Frontal cortex (tissue), 4 donors: ENCODE measurements at places on chromosomes 1 and 21.

DNA sequence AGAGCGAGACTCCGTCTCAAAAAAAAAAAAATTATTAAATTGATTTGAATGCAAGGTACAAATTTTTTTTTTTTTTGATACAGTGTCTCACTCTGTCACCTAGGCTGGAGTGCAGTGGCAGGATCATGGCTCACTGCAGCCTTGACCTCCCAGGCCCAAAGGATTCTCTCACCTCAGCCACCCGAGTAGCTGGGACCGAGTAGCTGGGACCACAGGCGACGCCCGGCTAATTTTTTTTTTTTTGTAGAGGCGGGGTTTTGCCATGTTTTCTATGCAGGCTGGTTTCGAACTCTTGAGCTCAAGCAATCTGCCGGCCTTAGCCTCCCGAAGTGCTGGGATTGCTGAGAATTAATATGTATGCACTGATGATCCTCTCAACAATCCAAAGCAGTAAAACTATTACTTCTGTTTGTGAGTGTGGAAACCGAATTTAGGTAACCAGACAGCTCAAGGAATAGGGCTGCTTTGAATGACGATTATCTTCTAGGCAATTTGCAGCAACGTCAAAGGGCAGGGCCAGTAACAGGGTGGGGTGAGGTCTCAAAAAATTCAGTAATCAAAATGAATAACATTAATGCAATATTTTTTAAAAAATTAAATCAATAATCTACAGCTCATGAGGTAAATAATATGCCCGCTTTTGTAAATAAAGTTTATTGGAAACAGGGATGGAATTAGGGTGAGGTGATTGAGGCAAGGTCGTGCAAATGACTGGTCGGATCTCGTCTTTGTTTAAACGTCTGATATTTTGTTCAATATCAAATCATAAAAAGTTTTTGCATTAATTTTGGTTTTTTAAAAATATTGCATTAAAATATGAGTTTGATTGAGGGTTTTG is 1.2 kb downstream of the CLSPN start:
- no peak for DNase-seq

DNA sequence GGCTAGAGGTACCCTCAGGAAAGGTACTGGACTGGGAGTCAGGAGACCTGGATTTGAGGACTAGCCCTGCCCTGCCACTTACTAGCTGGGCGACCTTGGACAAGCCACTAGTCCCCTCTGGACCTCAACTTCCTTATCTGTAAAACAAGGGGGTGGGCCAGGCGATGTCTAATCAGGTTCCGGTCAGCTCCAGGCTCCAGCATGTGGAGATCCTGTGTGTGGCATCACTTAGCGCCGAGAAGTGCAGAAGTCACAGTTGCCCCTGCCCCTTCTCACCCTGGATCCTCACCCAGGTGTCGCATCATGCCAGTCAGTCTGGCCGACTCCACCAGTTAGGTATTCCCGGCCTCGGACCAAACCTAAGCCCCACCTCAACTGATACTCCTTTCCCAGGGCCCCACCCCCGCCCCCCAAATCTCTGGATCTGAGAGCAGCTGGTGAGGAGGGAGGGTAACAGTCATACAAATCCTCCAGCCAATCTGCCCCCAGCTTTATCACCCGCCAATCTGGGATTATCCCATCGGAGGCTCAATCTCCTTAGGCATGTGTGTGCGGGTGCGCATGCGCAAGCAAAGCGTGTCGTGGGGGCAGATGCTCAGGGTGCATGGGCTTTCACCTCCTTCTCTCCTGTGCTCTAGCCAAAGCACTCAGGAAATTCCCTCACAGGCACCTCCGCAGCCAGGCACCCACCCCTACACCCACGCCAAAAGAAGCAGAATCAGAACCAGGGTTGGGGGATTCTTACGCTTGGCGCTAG is 5.4 kb downstream of the CELF3 start:
- no peak for DNase-seq

GRCh38 chr1:212355230-212355969 is 59.3 kb downstream of the PACC1 start:
- no peak for DNase-seq

DNA sequence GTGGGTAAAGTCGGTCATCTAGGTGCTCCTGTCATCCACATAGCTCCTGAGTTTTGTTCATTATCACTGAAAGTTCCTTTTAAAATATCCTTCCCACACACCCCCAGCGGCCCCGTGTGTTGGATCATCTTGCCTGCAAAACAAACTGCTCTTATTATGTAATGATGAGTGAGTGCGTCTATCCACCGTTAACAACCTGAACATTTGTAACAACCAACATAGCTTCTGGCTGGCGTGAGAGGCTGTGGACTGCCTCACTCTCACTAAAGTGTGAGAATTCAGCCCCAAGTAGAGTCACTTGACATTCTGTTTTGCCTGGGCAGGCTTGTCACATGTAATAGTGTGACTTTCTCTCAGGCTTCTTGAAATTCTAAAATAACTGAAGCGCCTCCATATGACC is 14.5 kb upstream of the KCNA2 start:
- no peak for DNase-seq

GRCh38 chr1:6157132-6157527 is 23.0 kb downstream of the CHD5 start:
- DNase-seq: no peak

DNA sequence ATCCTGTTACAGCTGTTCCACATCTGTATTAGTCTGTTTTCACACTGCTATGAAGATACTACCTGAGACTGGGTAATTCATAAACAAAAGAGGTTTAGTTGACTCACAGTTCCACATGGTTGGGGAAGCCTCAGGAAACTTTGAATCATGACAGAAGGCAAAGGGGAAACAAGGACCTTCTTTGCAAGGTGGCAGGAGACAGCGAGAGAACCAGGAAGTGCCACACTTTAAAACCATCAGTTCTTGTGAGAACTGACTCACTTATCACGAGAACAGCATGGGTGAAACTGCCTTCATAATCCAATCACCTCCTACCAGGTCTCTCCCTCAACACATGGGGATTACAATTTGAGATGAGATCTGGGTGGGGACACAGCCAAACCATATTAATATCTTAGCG is 110.3 kb upstream of the TRABD2B start:
- no peak for DNase-seq

DNA sequence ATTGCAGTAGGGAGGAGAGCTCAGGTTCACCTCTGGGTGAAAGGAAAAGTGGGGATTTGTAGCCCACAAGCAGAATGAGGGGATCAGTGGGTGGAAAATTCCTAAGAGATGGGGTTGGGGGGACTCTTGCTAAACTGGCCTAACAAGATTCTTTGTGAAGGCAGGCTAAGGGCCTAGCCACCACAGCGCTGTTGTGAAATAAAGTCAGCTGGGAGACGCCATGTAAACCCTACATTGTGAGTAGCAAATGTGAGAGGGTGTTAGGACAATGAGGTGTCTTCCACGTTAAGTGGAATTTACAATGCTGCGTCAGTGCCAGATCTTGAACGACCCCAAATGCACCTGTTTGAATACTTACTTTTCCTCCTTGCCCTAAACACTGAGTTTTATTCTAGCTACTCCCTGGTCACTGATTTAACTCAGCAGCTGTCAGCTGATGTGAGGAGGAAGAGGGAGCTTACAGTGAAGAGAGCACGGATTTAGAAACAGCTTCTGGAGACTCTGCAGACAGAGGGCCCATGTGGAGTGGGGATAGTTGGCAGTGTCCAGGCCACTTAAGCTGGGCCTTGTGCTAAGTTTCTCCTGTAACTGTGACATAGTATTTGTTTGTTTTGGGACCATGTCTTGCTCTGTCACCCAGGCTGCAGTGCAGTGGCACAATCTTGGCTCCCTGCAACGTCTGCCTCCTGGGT is 17.3 kb downstream of the PDPN start:
- no peak for DNase-seq

DNA sequence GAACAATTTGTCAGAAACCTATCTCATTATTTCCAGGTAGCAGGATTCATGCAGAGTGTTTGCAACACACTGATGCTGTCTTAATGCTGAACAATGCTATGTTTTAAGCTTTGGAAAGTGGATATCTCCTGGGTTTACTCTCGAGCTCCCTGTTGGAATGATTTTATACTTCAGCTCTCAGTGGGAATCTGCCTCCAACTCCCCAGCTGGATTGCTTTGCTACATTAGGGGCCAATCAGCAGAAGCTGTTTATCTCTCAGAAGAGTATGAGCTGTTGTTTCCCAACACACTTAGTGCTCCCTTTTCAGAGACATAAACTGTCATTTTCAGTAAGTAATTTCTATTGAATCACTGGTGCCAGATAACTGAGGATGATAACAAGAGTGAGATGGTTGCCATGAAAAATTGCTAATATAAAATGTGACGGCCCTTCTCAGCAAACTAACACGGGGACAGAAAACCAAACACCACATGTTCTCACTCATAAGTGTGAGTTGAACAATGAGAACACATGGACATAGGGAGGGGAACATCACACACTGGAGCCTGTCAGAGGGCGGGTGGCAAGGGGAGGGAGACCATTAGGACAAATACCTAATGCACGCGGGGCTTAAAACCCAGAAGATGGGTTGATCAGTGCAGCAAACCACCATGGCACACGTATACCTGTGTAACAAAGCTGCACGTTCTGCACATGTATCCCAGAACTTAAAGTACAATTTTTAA is 265.9 kb upstream of the RUNX1 start:
- no peak for DNase-seq

GRCh38 chr1:112317611-112318062 is 78.4 kb upstream of the CTTNBP2NL start:
- DNase-seq: no peak

DNA sequence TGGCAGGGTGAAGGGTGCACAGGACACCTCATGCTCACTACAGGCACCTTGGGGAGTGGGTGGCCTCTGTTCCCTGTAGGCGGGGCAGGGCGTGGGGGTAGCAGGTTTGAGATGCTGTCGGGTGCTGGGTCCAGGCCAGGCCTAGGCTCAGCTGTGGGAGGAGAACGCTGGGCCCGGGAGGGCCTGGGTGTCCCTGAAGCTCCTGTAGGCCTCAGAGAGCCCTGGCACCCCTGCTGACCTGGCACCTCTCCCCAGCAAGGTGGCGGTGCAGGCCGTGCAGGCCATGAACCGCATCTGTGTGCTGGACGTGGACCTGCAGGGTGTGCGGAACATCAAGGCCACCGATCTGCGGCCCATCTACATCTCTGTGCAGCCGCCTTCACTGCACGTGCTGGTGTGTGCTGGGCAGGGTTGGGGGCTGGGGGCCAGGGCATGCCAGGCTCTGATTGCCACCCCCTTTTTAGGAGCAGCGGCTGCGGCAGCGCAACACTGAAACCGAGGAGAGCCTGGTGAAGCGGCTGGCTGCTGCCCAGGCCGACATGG is 2.5 kb upstream of the GJC2 start:
- DNase-seq: no peak

DNA sequence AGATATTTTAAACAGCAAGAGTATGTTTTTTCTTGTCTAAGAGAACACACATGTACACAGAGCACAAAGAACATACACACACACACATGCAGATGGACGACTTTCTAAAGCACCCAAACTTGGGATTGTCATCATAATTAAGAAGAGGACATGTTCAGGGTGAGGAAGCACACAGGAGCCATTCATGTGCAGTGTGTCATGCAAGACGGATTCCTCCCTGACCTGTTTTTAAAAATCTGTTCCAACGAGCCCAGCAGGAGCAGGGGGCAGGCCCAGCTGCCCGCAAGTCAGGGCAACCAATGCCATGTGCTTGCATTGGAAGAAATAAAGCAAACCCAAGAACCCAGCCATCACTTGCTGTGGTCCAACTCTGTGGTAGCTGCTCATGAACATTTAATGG is 167.3 kb upstream of the ZNF644 start:
- no peak for DNase-seq

DNA sequence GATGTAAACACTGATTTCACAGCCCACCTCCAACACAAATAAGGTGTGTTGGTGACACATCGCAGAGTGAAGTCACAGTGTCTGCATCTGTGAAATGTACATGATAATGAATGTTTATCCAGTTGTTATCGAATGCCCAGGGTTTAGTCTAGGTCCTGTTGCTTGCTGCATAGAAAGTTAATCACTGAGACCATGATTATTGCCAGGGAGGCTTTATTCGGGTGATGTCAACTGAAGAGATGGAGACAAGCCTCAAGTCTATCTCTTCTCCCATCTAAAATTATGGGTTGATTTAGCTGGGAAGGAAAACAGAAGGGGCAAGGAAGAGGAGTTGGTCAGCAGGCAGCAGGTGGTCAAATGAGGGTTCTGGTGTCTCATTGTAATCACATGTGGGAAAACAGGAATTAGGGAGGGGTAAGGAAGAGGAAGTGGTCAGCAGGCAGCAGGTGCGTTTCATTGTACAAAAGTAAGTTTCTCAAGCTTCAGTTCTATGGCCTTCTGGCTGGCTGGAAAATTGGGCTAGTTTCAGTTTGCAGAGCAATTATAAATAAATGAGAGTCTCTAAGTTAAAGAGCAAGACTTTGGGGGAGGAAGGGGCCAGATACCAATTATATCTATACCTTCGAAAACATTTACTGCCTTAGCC is 146.3 kb upstream of the DNAH14 start:
- DNase-seq: no peak
